Kidney (tissue), 22 donors: ENCODE measurements at places on chromosomes 13 and 19.

- peak; percentile 65 for DNase-seq
These were observed 12.5 kb downstream of the MEIS3 start for GRCh38 chr19:47406711-47407416.

DNA sequence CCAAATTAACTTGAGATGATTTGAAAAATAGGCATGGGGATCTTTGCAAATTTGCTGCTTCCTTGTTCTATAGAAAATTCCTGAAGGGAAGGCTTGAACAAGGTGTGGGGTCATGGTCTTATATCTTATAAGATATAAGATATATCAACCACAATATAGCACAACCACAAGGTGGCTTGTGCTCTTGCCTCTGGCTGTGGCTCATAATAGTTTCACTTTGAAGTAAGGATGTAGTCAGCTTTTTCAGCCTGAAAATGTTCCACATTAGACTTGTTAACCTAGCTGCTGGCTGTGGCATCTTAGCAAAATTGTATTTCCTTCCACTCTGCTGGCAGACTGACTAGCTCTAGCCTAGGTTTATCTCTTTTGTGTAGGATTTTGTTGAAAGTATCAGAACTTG, 169.7 kb downstream of the KLF5 start:
- DNase-seq: no peak

DNA sequence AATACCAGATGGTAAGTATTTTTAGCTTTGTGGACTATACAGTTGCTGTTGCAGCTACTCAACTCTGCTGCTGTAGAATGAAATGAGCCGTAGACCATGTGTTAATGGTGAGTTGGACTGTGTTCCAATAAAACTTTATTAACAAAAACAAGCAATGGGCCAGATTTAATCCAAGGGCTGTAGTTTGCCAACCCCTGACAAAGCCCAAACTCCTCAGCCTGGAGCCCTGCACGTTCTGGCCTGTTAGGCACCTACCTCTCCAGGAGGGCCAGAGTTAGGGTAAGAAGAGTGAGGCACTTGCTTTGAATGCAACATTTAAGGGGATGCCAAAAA, 36.7 kb upstream of the CD33 start:
- DNase-seq: no peak

- peak; percentile 78 for DNase-seq
These were observed 8.6 kb downstream of the ZSCAN5A start for GRCh38 chr19:56306016-56306415.

DNA sequence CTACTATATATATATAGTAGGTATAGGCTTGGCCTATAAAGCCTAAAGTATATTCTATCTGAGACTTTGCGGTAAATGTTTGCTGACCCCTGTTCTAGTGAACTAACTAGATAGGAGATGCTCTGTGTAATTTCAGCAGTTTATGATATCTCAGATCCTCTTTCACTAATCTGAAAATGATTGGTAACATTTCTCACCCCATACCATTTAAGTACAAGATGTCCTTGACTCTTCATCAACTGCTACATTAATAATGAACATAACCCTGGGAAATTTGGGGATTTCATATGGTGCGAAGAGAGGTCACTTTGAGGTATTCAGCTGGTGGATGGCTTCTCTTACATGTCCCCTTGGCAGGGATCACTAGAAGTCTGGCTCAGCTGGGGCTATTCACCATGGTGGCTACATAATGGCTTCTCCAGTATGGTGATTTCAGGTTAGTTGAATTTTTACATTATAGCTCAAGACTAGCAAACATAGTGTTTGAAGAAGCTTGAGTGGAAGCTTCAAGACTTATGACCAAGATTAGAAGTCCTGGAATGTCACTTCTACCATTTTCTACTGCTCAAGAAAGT, 103.6 kb upstream of the MYCBP2 start:
- DNase-seq: no peak

DNA sequence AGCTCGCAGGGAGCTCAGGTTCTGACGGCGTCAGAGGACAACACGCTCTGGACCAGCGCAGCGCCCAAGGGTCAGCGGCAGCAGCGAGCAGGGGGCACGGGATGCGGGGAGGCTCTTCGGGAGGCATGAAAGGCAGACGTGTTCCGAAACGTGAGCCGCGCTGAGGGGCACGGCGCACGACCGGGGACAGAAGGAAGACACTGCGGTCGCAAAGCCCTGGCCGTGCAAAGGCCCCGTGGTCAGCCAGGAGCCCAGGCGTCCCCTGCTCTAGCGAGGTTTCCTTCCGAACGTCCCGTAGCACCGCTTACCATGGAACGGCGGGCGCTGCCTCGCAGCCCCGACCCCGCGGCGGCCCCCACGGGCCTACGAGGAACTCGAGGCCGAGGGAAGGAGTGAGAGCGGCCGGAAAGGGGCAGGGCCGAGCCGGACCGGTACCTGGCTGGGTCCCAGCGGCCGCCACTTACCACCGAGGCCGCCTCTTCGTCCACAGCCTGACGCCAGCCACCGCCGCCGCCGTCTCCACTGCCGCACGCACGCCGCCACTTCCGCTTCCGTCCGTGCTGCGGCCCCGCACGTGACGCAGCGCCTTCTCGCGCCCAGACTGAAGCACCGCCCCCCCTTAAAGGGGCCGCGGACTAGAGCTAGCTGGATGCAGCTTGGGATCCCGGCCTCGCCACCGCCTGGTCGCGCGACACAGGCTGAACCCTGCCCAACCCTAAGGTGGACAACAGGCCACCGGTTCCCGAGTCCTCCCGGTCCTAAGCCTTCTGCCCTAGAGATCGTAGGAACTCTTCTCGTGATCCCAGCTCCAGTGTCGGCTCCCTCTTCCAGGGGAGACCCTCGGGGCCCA, 9.4 kb downstream of the ABHD17A start:
- peak; percentile 91 for DNase-seq

GRCh38 chr19:50003810-50004419, 21.3 kb downstream of the VRK3 start:
- no peak for DNase-seq

GRCh38 chr13:87678372-87678752, 7.2 kb downstream of the SLITRK5 start:
- DNase-seq: no peak

GRCh38 chr13:93996481-93996880, 483.0 kb downstream of the DCT start:
- no peak for DNase-seq

DNA sequence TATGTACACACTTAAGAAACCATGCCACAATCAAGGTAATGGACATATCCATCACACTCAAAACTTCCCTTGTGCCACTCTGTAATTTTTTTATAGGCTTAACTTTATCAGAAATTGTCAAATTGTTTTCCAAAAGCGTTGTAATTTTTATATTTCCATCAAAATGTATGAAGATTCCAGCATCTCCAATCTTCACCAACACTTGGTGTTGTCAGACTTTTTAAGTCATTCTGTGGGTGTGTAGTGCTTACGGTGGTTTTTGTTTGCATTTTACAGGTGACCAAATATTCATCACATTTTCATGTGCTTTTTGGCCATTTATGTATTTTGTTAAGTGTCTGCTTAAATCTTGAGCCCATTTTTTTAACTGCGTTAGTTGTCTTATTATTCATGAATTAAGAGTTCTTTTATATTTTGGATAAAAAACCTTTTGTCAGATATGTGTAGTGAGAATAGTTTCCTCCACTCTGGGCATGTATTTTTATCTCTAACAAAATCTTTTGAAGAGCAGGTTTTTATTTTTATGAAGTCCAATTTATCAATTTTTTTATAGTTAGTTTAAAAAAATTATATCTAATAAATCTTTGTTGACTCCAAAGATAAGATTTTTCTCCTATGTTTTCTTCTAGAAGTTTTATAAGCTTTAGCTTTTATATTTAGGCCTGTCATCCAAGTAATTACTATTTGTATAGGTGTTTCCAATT, 4.6 kb upstream of the ZNF45 start:
- no peak for DNase-seq

DNA sequence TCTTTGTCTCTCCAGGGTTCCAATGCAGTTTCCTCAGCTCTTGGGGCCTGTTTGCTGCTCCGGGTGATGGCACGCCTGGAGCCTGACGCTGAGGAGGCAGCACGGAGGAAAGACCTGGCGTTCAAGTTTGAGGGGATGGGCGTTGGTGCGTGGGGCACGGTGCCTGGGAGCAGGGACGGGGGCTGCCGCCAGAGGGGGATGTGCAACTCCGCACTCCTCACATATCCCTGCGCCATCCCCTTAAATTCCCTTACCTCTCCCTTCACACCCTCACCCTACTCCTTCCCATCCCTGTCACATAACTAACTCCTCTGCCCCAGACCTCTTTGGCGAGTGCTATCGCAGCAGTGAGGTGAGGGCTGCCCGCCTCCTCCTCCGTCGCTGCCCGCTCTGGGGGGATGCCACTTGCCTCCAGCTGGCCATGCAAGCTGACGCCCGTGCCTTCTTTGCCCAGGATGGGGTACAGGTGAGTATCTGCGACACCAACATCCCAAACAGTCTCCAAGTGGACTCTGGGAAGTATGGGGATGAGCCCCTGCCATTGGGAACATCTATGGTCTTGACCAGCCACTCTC, 31.1 kb downstream of the TRPM4 start:
- no peak for DNase-seq

DNA sequence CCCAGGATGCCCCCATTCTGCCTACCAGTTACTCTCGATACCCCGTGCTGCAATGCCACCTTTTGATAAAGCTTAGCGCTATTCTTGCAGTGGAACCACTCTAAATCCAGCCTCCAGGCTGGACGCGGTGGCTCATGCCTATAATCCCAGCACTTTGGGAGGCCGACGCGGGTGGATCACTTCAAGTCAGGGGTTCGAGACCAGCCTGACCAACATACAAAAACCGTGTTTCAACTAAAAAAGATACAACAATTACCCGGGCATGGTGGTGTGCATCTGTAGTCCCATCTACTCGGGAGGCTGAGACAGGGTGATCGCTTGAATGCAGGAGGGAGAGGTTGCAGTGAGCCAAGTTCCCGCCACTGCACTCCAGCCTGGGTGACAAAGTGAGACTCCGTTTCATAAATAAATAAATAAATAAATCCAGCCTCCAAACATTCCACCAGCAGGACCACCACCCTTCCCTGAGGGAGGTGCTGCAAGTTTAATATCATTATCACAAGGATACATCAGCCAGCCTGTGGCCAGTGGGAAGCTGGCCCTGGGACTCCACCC, 27.7 kb downstream of the CYP2B6 start:
- DNase-seq: no peak

- peak; percentile 83 for DNase-seq
These were observed 984 bp downstream of the SIX5 start for GRCh38 chr19:45767881-45768654.

DNA sequence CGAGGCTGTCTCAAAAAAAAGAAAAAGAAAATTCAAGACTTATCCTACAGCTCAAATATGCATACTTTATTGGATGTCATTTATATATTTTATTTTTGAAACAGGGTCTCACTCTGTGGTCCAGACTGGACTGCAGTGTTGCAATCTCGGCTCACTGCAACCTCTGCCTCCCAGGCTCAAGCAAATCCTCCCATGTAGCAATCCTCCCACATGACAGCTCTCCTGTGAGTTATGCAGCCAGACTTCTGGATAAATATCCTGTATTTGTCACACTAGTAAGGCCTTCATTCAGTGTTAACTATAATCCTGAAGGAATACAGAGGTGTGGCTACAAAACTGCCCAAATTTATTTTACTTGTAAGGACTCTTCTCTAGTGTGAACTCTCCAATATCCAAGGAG, 7.2 kb downstream of the ZNF552 start:
- no peak for DNase-seq

GRCh38 chr19:58338825-58339558, 12.2 kb downstream of the ZSCAN22 start:
- no peak for DNase-seq

GRCh38 chr19:10191347-10191746, 3.4 kb downstream of the DNMT1 start:
- DNase-seq: peak; percentile 10

DNA sequence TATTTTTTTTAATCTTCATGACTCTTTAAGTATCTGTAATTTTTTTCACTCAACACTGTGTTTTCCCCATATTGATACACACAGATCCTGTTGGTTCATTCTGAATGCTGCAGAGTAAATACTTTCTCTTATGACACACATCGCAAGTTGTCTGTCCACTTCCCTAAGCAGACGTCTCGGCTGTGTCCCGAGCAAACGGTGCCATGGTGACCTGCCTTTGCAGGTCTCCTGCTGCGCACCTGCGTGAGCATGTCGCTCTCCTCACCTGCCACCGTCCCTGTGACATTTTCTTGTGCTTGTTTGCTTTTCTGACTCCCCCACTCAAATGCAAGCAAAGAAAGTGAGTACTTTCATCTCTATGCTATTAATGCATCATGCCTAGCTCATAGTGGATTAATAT, 57.8 kb downstream of the CCDC70 start:
- DNase-seq: peak; percentile 16

- DNase-seq: no peak
These were observed 316.3 kb upstream of the KLF12 start for GRCh38 chr13:74450525-74450845.

DNA sequence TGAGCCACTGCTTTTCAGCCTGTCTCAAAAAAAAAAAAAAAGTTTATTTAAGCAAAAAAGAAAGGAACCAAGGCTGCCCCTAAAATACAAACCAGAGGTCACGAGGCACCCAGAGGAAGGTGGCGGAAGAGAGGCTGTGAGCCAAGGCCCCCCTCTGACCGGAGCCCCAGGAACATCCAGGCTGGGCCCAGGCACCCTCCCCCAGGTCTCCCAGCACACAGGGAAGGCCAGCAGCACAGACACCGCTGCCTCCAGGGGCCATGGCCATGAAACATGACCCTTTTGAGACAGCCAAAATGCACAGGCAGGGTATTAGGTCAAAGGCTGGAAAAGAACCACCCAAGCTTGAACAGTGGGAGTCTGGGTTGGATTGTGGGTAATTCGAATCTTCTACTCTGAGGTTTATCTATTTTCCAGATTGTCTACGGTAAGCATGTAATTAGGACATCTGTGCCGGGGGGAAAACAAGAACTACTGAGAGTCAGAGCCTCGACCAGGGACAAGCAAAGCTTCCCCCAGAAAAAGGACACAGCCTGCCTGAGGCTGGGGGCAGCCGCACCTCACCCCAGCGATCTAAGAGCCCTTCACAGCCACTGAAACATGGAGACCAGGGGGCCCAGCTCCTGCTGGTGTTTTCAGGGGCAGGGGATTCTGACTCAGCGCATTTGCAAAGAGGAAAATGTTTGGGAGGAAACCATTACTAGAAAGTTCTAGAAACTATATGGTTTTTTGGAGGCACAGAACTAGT, 8.4 kb downstream of the PEX11G start:
- peak; percentile 78 for DNase-seq

DNA sequence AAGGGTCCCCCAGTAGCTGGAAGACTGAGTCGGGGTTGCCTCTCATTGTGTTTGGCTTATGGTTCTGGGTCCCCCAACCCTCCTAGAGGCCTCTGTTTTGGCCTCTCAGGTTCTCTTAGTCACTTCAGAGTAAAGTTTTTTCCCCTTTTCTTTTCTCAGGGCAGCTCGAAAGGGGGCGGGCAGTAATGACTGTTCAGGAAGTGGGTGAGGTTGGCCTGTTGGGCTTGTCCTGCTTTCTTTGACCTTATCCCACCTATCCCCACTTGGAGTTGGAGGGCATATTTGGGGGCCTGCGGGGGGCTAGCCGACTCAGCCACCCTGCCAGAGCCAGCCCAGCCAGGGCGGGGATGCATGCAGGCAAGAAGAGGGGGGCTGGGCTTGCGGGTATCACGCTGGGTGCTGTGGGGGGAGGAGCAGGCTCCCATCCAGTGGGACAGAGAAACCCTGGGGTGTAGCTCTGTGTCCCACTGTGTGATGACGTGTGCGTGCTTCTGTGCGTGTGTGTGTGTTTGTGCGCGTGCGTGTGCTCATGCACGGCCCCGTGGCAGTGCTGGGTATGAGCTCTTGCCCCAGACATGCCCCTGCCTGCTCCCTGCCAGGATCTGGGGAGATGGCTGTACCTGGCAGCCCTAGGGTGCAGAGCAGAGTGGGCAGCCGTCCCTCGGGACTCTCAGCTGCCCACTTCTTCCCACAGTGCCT, 1.4 kb downstream of the CIC start:
- DNase-seq: no peak

GRCh38 chr13:68428292-68428691, 1198.2 kb upstream of the PCDH9 start:
- no peak for DNase-seq
